Choroid plexus epithelial cell (primary cell): ENCODE measurements at places on chromosomes 4 and X.
A peak's percentile ranks its signal among the peaks of the same experiment; 100 is the strongest.

GRCh38 chr4:52946855-52947254 lies 84.7 kb downstream of the RASL11B start:
- no peak for DNase-seq

- DNase-seq = no peak
Measured at GRCh38 chr4:83679254-83679653, 143.3 kb downstream of the GPAT3 start.

- DNase-seq = no peak
Measured at GRCh38 chrX:131239057-131239456, 50.0 kb downstream of the IGSF1 start.

- peak; percentile 68 for DNase-seq
Measured at GRCh38 chr4:168615294-168616065, 118.6 kb downstream of the PALLD start.

DNA sequence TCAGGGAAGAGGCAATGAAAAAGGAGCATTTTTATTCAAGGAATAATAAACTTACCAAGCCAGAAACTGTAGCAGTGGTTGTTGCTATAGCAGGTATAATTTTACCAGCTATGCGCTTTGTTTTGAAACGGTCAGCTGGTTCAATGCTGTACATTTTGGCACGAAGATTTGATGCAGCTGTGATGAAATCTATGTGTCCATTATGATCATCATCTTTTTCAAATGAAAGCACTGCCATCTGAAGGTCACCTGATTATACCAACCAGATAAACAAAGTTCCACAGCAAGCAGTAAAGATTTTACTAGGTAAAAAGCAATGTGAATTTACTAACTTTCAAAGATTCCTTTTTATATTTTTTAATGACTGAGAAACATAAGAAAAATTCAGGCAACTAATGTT lies 66.4 kb downstream of the STAP1 start:
- DNase-seq = peak; percentile 4

DNA sequence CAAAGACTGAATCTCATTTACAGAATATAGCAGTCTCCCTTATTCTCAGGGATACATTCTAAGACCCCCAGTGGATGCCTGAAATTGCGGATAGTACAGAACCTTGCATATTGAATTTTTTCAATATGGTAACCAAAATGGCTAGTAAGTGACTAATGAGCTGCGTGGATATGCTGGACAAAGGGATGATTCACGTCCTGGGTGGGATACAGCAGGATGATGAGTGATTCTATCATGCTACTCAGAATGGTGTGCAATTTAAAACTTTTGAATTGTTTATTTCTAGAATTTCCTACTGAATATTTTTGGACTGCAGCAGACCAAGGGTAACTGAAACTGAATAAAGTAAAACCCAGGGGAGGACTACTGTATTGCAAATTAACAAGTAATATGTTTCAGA lies 66.7 kb downstream of the STAG2 start:
- peak; percentile 7 for DNase-seq

DNA sequence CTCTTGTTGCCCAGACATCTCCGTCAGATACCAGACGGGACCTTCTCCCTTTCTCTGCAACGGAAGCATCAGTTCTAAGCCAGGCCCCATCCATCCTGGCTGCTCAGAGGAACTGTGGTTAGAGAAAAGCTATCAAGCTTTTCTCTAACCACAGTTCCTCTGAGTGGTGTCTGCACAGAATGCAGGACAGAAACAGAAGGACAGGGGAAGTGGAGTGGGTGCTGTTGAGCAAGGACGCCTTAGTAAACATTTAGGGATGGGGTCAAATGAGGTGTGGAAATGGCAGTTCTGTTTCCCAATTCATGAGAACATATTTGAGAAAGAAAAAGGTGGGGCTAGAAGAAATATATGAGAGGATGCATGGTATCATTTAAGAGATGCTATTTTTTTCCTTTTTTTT lies 283.8 kb downstream of the CRLF2 start:
- DNase-seq = no peak

GRCh38 chr4:8132947-8133705 lies 25.5 kb downstream of the ABLIM2 start:
- peak; percentile 6 for DNase-seq

DNA sequence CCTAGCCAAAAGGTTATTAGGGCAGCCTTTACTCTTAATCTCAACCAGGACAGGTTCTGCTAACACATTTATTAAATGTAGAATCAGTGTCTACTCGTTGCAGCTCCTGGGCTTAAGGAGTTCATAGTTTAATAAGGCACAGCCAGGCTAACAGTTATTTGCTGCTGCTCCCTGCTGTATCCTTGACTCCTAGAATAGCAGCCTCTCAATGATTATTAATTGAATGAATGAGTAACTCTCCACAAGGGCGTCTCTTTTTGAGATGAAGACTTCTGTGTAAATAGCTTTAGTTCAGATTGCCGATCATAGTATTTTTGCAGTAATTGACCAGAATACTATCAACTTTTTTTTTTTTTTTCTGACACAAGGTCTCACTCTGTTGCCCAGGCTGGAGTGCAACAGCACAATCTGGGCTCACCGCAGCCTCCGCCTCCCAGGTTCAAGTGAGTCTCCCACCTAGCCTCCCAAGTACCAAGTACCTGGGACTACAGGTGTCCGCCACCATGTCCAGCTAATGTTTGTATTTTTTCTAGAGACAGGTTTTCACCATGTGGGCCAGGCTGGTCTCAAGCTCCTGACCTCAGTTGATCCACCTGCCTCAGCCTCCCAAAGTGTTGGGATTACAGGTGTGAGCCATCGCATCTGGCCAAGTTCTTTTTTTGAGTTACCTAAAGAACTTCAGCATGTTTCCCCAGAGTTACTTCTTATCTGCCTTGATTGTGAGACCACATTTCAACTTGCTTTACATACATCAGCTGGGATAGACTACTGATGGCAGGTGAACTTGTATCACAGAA lies 2.9 kb downstream of the UGDH start:
- no peak for DNase-seq

- no peak for DNase-seq
Measured at GRCh38 chr4:8897251-8898167, 25.9 kb upstream of the HMX1 start.

GRCh38 chr4:3318561-3319021 lies 25.8 kb downstream of the RGS12 start:
- DNase-seq = no peak

DNA sequence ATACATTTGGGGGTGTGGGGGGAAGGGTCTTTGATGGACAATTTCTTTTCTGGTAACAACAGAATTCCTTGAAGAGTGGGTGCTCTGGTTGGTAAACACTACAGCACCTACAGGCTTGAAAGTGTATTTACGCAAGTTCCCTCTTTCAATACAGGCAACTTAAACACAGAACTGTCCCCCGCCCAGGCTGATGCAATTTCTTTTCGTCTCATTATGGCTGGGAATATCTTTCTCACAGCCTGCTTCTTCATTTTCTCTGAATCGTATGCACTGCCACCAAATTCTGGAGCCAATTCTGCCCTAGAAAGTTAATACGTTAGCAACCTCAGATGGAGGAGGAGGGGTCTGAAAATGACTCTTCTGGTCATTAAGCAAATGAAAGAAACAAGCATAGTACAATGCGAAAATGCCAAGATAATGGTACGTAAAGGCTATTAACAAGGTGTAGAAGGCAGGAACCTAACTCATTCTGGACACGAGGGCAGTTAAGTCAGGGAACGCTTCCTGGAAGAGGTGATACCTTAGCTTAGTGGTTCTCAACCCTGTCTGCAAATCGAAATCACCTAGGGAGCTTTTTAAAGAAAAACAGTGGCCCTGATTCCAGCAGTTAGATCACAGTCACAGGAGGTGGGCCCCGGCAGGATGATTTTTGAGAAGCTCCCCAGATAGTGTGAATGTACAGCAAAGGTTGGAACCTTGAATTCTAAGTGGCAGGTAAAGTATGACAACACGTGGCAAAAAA lies 1.0 kb downstream of the AGA start:
- DNase-seq = peak; percentile 28

- no peak for DNase-seq
Measured at GRCh38 chr4:17894421-17894820, 83.6 kb downstream of the NCAPG start.

DNA sequence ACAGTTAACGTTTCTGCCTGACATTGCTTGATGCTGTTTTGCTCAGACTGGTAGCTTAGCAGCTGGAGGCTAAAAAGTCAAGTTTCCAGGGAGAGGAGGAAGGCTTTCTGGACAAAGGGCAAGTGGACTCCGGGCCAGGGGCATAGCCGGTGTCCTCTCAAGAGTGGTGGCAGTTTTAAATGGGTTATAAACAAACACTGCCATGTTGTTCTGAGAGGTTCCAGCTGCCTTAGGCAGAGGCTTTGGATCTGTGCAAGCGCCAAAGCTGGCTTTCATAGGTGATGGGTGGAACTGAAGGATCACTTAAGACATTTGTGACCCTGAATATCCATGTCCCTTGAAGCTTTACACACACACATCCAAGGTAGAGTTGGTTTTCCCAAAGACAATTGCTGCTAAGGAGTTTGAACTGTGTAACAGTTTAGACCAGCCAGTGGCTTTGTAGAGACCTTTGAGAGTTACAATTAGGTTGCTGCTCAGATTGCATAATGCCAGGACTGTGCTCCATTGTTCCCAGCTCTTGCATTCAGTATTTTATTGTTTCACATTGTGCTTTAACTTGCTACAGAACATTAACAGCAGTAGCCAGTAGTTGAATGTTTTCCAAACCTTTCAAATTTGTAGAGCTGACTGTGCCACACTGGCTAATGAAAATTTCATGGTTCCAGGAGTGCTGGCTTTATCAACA lies 54.1 kb upstream of the AP1S2 start:
- no peak for DNase-seq

GRCh38 chr4:105725623-105726022 lies 17.0 kb downstream of the GSTCD start:
- no peak for DNase-seq

- DNase-seq = peak; percentile 7
Measured at GRCh38 chrX:1249101-1249887, 19.3 kb upstream of the CSF2RA start.

DNA sequence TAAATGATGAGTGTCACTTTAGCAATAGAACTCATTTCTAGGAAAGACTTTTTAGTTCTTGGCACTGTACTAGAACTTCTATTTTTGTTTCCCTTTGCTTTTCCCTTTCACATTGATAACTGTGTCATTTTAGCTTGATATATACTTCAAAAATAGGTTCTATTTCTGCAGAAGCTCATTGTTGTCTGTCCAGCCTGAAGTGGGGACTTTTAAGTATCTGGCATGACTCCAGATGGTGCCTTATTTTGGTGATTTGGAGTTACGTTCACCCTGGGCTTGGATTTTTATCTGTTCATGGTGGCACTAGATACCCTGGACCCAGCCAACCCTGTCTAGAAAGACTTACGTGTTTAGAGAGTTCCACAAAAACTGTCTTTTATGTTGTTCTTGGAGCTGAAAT lies 3.4 kb downstream of the ABHD18 start:
- no peak for DNase-seq

- DNase-seq = no peak
Measured at GRCh38 chr4:40669504-40669903, 39.8 kb upstream of the RBM47 start.

GRCh38 chr4:189513421-189513820 lies 427.3 kb upstream of the FRG1 start:
- DNase-seq = no peak

DNA sequence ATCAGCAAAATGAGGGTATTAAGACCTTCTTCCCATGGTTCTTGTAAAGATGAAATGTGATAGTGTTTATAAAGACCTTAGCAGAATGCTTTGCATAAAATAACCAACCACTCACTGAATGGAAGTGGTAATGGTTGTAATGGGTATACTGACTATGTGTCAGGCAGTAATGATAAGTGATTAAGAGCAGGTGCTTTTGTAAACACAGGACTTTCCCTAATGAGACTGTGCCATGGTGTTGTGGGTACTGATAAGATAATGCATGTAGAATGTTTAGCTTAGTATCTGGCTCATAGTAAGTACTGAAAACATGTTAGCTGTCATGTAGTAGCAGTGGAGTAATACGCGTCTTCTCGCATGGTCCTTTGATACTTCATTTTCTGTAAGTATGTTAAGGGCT lies 6.9 kb downstream of the LSM6 start:
- no peak for DNase-seq

DNA sequence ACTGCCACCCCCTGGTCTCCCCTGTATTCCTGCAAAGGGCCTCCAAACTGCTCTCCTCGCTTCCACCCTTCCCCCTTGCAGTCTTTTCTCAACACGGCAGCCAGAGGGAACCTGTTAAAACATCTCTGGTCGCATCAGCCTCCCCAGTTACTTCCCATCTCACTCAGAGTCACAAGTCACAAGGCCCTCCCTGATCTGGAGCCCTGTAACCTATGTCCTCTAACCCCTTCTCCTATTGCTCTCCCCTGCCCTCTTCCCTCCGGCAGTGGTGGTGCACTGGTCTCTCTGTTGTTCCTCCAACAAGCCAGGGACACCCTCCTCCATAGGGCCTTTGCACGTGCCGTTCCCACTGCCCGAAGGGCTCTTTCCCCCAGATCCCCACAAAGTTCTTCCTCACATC lies 73.2 kb downstream of the SH3KBP1 start:
- DNase-seq = no peak

DNA sequence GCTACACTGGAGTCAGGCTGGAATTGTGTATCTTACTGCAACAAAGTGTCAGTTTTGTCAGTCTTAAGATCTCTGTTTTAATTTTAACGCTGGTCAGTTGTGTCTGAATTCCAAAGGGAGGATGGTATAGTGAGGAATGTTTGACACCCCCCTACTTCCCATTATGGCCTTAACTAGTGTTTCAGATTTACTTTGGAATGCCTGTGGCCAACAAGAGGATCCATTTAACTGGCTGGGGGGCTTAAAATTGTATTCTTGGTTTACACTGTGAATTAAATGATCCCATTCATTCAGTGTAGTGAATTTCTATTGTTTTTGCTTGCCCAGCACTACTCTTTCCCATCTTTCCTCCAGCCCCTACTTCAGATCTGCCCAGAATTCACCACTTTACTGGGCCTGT lies 75.8 kb upstream of the IQCM start:
- no peak for DNase-seq

DNA sequence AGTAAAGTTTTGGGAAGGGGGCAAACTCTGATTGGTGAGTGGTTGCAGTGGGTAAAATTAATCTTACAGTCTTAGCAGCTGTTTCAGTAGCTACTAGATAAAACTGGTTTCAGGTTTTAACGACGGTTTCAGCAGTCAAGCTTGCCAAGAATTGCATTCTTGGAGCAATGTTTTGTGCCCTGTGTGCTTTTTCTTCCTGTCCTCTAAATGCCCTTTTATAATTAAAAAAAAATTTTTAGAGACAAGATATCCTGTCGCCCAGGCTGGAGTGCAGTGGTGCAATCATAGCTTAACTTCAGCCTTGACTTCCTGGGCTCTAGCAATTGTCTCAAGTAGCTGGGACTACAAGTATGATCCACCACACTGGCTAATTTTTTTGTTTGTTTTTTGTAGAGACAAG lies 6.3 kb upstream of the PPEF2 start:
- DNase-seq = peak; percentile 78

DNA sequence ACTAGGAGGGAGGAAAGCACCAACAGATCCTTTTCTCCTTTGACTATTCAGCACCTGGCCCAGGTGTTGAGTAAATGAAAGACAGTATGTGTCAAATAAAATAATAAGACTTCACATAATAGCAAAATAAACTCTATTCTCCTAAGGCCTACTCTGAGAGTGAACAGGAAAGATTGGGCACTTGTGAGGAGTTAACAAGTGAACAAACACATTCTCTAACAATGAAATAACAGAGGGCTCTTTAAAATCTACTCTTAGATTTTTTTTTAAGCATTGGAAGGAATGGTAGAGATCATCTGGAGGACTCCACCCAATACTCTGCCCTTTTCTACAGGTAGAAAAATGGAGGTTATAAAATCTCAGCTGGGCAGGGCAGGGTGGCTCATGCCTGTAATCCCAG lies 39.1 kb upstream of the NOCT start:
- no peak for DNase-seq
